ENCODE measurements at places on chromosomes 4 and X. TPM values are rescaled to one million over a fixed set of nuclear protein-coding genes. Genes with fewer than 3 reads are reported as not detected.
A peak's percentile ranks its signal among the peaks of the same experiment; 100 is the strongest.

Gene SLC4A4
- polyA plus RNA-seq = 75.8 TPM

DNA sequence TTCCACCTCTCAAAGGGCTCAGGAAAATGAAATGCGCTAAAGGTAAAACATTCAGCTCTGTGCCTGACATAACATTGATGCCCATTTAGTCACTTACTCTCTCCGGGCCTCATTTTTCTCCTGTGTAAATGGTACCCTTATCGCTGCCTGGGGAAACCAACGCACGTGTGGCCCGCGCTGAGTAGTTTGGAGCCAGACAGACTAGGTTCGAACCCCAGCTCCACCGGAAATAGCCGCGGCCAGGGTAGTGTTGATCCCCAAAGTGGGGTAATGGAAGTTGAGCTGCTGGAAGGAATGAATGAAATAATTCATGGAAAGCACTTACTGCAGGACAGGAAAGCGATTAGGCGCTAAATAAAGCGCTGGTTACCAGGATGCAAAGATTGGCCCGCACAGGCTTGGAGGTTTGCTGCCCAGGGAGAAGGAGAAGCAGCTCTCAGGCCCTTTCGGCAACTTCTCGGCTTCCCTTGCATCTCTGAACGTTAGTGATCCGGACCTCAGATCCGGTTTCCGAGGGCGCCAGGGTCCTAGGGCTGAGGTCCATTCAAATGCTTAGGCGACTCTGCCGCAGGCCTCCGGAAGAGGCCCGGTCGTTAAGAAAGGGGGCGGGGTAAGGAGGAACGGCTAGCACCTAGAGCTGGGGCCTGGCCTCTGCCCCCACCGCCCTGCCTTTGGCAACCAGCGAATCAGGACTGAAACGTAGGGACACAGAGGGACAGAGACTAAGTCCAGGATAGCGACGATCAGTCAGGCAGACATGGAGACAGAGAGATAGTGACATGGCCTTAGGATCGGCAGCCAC is 13.3 kb downstream of the NKX3-2 start:
- no peak for DNase-seq

DNA sequence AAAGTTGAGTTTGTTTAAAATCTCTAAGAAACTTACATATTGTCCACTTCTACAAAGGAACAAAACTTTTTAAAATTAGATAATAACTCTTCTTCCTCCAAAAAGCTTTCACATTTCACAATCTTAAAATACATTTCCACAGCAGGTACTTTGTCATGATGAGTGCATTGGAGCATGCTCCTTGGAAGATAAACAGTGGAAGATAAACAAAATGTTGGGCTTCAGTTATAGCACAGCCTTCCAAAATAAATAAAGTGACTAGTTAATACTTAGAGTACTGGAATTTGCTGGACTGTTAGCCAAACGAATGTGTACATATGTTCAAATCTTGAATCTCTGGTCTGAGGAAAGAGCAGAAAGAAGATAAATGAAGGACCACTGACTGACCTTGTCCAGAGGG is 54.9 kb upstream of the PDE5A start:
- DNase-seq = peak; percentile 43

GRCh38 chrX:136711147-136711546 is 63.2 kb downstream of the CD40LG start:
- no peak for DNase-seq

DNA sequence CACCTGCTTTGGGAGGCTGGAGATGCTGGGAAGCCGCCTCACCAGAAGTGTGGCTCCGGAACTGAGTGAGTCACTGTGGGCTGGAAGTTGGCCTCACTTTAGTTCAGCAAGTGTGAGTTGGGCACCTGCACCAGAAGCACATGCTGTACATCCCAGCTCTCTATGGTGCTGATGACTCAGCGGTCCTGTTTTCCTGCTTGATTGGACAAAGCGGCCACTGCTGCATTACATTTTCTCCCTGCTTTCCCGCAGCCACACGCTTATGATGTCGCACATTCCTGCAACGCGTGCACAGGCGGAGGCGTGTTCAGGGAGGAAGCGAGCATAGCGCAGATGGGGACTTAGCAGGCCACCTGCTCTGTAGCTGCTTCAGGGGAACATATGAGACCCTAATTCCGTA is 26.7 kb upstream of the CLDN34 start:
- no peak for DNase-seq

Gene USP51
- polyA plus RNA-seq = 12.8 TPM

Gene RS1
- polyA plus RNA-seq = 0.17 TPM

DNA sequence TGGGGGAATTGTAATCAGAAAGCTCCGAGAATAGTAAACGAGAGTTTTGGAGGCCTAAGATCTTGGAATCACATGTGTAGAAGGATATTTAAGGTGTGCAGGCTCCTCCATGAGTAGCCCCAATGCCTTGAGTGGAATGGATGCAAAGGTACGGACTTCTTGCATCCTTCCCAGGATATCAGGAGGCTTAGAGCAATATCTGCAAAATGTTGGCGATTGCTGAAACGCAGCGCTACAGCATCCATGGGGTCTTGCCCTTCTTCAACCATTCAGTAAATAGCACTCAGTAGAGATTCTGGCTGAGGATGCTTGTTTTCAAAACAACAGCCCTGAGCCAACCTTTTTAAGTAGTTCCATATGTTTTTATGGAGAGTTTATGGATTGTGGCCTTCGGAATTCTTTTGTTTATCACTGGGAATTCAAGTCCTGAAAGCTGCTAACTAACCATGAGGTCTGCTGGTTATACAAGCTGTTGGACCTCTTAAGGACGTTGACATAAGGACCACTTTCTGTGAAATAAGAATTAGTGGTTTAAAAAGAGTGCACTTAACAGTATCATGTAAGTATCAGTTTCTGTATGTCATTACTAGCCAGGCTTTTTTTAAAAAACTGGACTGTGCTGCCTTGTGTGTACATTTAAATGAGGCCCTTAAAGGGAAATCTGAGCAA is 228.8 kb upstream of the PGRMC2 start:
- no peak for DNase-seq

DNA sequence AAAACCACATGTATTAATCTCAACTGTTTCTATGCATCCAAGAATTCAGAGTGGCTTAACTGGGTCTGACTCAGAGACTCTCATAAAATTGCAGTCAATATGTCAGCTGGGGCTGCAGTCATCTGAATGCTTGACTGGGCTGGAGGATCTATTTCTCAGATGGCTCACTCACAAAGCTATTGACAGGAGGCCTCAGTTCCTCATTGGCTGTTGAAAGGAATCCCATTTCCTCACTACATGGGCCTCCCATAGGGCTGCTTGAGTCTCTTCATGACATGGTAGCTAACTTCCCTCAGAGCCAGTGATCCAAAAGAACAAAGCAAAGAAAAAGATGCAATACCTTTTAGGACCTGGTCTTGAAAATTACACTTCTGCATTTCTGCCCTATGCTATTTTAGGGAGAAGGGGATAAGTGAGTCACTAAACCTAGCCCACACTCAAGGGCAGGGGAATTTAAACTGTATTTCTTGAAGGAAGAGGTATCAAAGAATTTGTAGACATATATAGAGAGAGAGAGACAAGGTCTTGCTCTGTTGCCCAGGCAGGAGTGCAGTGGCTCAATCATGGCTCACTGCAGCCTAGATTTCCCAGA is 9.8 kb downstream of the SCFD2 start:
- DNase-seq = no peak

DNA sequence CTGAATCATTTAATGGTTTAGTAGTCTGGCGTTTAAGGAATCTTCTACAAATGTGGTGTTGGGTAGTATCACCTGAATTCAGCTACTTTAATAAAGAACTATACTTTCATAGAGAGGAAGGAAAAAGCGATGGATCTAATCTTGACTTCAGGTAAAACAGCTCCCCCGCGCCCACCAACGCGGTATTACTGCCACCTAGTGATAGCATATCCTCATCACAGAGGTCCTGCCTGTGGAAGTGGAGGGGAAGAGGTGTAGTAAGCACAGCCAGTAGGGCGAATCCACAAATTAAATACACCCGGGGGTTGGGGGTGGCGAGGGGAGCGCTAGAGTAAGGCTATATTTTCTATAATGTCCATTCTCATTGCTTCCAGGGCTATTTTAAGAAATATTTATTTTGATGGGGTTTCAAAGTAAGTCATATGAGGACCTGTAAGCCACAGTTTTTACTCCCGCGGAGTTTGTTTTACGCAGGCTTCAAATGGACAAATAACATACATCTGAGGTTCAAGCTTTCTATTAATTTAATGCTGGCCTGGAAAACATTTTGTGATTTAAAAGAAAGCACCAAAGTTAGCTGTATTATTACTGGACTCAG is 8.3 kb upstream of the DAPP1 start:
- DNase-seq = peak; percentile 15

DNA sequence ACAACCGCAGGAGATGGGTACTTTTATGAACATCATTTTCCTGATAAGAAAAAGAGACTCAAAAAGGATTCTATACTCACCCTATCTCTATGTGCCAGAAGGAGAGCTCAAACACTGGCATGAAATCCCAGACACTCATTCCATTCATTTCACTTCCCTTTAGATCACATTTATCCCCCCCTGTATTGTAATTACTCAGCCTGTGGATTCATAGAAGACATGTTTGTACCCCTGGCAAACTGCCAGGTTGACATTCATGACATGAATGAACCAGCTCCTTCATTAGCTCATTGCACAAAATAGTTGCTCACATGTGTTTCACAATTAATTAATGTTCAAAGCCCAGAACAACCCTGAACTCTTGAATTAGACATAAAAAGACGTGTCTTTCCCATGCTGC is 4.9 kb downstream of the SMR3A start:
- DNase-seq = no peak

- DNase-seq = no peak
Measured at GRCh38 chr4:22215084-22215483, 266.5 kb upstream of the KCNIP4 start.

- no peak for DNase-seq
Measured at GRCh38 chr4:972651-973424, 531 bp downstream of the DGKQ start.

DNA sequence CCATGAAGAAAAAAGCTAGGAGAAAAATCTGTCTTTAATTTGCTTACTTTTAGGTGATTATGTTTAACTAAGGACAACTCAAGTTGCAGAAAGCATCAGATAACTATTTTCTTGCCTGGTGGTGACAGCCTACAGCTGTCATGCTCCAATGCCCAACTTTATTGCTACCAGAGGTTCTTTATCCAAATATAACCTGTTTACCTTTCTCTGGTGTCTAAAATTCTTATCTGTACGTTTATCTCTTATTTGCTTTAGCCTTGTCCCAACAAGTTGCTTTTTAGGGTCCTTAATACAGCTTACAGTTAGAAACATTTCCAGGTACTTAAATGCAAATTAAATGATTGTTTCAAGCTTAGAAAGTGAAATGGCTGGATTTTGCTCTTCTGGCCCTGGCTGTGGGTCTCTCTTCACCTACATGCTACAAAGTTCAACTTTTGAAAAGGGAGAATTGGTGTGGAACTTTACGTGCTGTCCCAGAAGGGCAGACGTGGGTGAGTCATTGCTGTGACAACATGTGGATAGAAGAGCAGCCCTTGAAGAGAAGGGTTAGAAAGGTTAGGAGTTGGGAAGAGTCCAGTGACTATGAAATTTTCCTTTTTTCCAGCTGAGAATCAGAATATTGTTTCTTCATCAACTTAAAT is 60.7 kb downstream of the HPGD start:
- DNase-seq = peak; percentile 17

Gene NDP
- polyA plus RNA-seq = 1.8 TPM

Gene KCND1
- polyA plus RNA-seq = 2.7 TPM

- DNase-seq = no peak
Measured at GRCh38 chrX:45889471-45889870, 655.8 kb downstream of the ZNF674 start.

- DNase-seq = no peak
Measured at GRCh38 chr4:147546349-147546748, 65.5 kb downstream of the EDNRA start.

DNA sequence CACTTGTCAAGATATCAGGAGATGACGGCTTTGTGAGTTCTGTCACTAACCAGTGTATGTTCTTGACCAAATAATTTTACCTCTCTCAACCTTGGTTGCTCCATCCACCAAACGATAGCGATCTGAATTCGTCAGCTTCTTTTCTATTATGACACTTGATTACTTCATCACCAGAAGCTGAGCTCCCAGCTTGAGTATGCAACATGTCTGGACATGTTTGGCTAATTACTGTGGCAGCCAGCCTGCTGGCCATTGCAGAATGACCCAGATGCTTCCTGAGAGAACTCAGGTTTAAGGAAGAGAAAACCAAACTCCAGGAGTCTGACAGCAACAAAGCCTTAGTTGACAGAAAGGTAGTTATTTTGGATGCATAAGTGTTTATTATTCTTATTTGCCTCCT is 46.4 kb upstream of the PARM1 start:
- DNase-seq = no peak

- DNase-seq = no peak
Measured at GRCh38 chr4:79472693-79473438, 64.8 kb upstream of the GK2 start.

GRCh38 chr4:91085961-91086360 is 958.8 kb downstream of the CCSER1 start:
- DNase-seq = no peak

- no peak for DNase-seq
Measured at GRCh38 chrX:123169247-123169901, 14.7 kb upstream of the GRIA3 start.

- no peak for DNase-seq
Measured at GRCh38 chr4:74941123-74941522, 8.2 kb downstream of the PARM1 start.

DNA sequence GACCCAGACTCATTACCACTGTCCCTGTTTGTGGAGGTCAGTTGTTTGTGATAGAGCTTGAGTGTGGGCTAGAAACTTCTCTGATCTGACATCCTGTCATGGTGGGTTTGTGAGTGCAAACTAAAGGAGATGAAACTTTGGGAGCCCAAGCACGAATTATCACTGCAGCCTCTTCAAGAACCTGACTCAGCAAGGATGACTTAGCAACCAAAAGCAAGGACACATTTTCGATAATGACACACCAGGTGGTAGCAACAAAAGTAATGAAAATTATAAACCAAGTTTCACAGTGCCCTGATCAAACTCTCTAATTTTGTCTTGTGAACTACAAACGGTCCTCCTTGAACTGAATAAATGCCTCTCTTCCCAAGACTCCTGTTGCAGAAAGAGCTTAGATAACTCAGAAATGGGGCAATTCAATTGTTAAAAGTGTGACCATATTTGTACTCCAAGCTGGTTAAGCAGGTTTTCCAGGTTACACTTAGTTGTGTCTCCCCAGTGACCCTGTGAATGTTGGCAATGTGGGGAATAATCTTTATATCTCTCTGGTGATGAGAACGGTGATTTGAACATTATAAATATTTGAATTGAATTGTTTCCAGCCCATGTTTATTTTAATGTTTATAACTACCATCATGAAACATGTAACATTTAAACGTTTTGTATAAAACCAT is 52.6 kb upstream of the ATP8A1 start:
- DNase-seq = peak; percentile 8

Gene SLC2A9
- 9.2 TPM for polyA plus RNA-seq

DNA sequence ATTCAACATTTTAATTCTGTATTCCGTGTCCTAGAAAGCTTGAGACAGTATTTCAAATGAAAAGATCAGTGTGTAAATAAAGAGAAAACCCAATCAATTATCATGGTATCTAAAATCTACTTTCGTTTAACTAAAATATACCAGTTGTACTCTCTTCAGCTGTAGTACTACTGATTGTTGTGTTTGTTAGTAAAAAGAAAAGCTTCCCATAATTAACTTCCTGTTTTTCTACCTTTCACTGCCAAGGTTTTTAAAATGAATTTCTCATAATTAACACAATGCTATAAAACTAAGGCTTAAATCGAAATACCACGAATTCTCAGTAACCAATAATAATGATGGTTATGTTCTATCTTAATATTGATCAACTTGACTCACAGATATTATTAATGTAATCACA is 37.4 kb downstream of the PPP3CA start:
- DNase-seq = no peak

Data from right renal pelvis (tissue), 4 donors.